CD4-positive, alpha-beta T cell treated with Interleukin-2 at 100 ng/mL for 4 hours (primary cell): ENCODE measurements at places on chromosomes 12 and 14.

- DNase-seq = no peak
Measured at GRCh38 chr12:39329018-39329417, 113.9 kb downstream of the KIF21A start.

DNA sequence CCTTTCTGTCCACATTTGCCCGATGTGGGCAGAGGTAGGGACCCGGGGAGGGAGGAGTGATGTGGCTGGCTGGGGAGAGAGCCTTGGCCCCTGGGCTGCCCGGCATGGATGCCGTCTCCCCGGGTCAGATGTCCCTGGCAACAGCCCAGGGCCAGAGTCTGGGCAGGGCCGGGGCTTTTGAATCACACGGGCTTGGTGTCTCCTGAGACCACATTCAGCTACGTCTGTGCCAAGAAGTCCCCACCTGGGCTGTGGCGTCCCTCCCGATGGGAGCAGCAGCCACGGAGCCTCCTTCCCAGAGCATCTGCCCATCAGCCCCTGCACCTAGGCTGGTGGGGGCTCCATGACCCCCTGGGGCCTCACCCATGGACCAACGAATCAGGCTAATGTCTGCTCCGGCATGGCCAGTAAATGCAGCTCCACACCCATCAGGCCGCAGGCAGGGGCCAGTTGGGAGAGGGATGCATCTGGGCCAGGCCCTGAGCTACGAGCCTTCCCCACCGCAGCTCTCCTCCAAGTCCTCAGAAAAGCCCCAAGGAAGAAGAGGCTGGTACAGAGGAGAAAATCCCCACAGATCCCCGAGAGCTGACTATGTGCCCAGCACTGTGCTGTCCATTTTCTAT is 109.4 kb downstream of the RFLNA start:
- DNase-seq = no peak

DNA sequence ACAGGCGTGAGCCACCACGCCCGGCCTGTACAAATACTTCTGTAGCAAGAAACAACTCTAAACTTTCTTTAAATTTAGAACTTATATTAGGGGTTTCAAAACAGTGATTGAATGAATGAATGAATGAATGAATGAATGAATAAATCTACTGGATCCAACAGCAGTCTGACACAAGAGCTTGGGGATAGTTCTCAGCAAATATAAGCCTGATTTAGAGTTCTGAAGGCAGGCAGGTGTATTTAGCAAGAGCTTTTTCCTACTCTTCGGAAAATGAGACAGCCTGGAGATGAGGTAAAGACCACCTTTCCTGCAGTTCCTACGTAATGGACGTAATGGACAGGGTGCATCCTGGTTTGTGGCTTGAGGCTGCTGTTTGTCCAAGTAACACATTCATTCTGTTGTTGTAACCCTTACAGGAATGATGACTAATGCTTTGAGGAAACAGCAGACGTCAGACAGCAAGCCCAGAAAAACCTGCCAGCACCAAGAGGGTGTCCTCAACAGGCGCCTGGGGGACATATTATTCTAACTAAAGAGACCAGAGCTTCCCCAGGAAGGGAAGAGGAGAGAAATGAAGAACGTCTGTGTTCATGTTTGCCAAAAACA is 277.4 kb upstream of the SOX5 start:
- DNase-seq = no peak

DNA sequence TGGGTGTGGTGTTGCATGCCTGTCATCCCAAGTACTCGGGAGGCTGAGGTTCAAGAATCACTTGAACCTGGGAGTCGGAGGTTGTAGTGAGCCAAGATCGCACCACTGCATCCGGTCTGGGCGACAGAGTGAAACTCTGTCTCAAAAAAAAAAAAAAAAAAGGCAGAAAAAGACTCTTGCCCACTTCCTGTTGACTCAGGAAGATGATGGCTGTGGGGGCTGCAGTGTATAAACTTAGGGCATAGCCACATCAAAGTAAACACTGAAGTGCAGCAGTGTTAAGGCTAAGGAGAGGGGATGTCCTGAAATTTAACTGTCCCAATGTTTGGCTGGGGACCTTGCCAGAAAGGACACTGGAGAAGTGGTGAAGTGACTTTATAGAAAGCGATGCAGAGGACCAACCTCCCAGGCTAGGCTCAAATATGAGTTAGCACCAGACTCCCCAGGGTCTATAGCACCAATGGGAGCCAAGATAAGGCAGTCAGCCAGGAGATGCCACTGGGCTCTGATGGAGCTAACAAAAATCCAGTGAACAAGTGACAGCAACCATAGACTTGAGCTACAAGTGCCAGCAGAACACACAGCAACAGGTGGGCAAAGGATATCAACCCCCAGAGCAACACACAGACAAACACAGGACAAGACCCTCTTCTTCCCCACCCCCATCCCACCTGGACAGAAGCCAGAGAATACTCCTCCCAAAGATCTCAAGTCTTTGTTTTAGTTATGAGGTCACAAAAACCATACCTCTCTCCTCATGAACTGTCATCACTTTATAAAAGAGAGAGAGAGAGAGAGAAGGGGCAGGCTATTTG is 28.0 kb downstream of the NELL2 start:
- DNase-seq = peak; percentile 83

GRCh38 chr14:29836395-29836794 is 91.3 kb downstream of the PRKD1 start:
- DNase-seq = no peak

DNA sequence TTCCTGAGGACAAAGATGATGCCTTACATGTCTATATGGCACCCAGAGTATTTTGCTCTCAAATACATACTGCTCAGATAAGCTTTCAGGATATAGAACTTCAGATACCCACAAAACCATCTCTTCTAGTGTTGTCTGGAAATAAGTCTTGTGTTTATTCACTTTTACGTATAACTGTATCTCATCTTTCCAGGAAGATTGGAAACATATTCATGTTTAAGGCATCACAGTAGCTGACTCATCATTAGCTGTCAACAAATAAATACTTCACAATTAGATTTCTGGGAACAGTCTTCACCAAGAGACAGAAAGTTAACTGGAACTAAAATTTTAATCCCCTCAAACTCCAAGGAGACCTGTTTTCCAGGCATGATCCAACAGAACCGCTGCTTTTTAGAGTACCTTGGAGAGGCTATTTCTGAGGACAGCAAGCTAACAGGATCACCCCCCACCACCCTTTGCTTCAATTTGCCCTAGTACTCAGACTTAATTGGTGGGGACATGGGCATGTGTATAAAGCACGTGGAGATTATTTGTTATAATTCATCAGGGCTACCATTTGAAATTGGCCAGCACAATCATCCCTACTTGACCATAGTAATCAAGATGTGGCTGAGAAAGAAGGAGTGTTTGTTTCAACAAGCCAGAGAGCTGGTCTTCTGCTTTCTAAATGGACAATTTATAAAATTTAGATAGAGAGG is 129.3 kb upstream of the HIF1A start:
- peak; percentile 26 for DNase-seq

DNA sequence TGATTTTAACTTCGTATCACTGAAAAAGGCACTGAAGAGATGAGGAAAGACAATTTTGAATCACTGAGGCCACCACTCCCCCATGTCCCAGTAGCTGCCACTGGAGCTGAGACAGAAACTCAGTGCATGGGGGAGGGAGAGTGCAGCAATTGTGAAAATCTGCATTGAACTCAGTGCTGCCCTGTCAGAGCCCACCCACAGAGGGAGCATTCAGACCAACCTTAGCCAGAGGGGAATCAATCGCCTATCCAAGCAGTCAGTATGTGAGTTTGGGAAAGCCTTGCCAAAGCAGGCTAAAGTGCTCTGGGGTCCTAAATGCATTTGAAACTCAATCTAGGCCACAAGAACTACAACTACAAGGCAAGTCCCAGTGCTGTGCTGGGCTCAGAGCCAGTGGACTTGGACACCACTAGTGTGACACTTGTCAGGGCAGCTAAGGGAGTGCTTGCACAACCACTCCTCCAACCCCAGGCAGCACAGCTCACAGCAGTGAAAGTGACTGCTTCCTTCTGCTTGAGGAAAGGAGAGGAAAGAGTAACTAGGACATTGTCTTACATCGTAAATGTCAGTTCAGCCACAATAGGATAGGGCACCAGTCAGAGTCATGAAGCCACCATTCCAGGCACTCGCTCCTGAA is 13.3 kb downstream of the RNASE3 start:
- no peak for DNase-seq

GRCh38 chr12:104094284-104094683 is 30.0 kb downstream of the HCFC2 start:
- DNase-seq = no peak

DNA sequence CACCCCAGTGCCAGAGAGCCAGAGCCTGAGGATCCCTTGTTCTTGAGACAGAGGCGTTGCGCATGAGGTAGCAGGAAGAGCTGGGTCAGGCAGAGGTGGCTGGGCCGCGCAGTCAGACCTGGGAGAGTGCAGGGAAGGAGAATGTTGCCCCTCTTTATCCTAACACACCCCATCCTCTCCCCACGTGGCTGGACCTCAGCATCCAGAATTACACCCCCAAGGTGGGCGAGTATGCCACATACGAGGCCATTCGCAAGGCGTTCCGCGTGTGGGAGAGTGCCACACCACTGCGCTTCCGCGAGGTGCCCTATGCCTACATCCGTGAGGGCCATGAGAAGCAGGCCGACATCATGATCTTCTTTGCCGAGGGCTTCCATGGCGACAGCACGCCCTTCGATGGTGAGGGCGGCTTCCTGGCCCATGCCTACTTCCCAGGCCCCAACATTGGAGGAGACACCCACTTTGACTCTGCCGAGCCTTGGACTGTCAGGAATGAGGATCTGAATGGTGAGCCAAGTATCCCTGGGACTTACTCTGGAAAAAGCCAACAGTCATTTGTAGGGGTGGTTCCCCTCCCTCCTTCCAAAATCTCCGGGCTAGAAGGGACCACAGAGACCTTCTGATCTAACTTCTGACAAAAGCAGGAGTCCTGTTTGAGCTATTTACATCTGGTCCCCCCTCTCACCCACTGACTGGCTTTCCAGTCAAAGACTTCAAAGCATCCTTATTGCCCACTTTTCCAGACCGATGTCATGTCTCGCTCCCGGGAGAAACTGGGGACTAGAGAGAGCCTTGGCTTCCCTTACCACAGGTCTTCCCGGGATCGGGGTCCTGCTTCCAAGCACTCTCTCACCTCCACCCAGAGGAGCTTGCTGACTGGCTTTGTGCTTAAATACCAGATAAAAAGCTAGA is 6.1 kb downstream of the MMP14 start:
- no peak for DNase-seq

GRCh38 chr14:72512281-72512680 is 381.6 kb downstream of the DPF3 start:
- DNase-seq = no peak
